ENCODE measurements at places on chromosomes 7 and 10.

GRCh38 chr7:48875045-48875916, 49.1 kb upstream of the CDC14C start:
- no peak for DNase-seq

GRCh38 chr7:51060536-51060935, 256.1 kb downstream of the COBL start:
- no peak for DNase-seq

DNA sequence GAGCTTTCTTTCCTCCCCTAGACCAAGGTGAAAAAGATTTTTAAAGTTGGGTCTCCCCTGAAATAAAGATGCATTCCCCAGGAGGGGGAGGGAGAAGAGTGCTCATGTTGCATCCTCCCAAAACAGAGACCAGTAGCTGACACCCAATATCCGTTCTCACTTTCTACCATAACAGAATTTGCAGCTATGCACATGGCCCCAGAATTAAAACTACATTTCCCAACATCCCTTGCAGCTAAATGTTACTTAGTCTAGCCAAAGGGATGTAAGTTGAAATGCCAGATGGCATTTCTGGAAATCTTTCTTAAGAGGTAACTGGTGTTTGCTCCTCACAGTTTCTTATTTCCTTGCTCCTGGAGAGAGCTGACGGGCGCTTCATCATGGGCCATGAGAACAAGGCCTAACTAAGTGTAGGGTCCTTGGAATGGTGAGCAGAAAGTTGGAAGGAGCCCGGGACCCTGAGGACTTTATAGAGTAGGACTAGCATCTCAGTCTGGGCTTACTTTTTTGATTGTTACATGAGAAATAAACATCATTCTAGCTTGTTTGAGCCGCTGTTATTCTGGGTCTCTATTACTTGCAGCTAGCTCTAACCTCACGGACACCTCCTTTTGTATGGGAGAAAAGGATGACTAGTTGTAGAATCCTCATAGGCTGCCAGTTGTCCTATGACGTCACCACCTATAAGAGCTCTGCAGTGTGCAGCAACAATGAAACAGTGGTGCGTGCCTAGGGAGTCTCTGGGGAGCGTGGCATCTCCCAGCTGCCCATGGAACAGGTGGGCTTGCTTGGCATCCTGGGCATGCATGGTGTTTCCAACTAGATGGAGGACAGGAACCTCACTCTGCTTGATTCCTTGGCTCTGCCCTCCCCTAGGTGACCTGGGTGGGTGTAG, 46.1 kb upstream of the EXOC6 start:
- DNase-seq = no peak

- DNase-seq = no peak
Observed at GRCh38 chr7:41103331-41103730, 599.6 kb downstream of the INHBA start.

DNA sequence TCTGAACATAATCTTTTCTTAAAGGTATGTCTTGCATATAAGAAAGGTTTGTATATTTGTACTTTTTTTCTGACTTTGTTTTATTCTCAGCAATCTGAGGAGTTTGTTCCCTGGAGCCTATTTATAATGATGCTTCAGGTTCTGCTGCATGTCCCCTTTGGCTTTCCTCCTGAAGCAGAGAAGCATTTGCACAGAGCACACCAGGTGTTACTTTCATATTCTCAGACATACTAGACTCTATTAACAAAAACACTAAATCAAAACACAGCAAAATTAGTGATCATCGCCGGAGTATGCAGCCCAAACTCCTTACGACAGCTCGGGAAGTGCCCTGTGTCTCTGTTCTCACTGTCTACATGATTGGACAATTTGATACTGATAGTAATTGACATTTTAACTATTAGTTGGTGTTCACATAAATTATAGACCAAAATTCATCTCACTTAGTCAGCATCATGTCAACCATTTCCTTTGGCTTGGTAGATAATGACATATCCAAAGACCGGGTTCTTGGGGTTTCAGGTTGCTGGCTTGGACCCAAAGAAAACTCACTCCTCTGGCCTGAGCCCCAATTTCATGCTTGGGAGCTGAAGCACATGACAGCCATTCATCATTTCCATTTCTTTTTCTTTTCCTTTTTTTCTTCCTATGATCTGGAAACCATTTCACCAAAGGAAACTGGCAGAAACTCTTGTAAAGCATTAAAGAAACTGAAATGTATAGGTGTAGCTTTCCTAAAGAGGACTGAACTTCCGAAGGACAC, 400.1 kb upstream of the NRP1 start:
- DNase-seq = no peak

DNA sequence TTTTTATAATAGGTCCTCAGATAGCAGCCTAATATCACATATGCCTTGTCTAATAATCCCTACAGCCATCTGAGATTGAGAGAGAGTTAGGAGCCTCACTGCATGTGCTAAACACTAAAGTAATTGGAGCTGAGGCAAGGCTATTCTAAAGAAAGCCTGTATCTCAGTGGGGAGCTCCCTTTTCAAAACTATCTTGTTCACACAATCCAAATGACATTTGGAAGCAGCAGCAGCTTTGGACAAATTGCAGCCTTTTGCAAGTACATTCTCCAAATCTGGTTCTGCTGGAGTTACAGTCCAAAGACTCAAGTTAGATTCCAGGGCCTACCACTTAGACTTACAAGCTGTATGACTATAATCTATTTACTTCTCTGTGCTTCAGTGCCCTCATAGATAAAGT, 104.5 kb downstream of the MACC1 start:
- no peak for DNase-seq

DNA sequence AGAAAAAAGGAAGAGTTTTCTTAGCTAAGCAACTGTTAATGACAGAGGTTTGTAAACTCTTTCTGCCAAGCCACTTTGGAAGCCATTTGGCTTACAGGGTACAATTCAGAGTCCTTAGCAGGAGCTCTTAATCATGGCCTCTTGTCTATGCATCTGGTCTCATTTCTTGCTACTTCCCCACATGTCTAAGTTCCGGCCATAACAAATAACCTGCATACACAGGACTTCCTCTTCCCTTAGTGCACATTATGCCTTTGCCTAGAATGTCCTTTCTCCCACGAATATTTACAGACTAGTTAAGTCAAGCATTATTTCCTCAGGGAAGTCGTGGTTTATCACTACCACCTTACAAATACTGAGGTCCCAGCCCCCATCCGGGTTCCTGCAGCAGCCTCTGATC, 8.6 kb upstream of the UPF2 start:
- no peak for DNase-seq

GRCh38 chr7:28793381-28794085, 164.6 kb downstream of the TRIL start:
- no peak for DNase-seq

DNA sequence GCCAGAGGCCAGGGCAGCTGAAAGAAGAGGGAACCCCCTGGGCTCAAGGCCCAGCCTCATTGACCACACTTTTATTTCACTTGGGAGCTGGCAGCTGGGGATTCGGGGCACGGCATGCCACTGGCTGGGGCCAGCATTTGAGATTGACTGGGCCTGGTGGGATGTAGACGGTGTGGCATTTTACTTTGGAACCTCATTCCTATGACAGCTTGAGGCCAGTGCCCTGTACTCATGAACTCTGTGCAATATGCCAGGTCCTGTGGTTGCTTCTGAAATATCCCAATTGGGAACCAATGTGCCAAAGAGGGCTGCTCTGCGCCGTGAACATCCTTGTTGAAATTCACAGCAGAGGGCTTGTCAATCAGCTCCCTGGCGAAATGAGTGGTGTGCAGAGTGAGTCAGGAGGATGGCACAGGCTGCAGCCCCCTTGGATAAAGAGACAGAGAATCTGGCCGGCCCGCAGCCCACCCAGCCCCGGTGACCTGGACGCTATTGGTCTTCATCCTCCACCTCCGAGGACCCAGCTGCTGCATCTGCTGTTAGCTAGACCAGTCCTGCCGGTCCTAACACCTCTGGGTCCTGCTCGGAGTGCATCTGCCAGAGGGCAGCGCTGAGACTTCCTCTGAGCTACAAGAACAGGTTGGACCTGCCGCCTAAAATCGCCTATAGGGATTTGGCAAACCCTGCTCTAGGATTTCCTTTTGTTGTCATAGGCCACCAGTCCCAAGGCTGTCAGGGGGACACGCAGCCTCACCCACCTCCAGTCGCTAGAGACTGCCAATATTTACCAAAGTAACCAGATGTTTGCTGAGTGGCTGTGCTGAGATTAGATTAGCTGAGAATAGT, 58.0 kb downstream of the PRKAG2 start:
- DNase-seq = no peak

DNA sequence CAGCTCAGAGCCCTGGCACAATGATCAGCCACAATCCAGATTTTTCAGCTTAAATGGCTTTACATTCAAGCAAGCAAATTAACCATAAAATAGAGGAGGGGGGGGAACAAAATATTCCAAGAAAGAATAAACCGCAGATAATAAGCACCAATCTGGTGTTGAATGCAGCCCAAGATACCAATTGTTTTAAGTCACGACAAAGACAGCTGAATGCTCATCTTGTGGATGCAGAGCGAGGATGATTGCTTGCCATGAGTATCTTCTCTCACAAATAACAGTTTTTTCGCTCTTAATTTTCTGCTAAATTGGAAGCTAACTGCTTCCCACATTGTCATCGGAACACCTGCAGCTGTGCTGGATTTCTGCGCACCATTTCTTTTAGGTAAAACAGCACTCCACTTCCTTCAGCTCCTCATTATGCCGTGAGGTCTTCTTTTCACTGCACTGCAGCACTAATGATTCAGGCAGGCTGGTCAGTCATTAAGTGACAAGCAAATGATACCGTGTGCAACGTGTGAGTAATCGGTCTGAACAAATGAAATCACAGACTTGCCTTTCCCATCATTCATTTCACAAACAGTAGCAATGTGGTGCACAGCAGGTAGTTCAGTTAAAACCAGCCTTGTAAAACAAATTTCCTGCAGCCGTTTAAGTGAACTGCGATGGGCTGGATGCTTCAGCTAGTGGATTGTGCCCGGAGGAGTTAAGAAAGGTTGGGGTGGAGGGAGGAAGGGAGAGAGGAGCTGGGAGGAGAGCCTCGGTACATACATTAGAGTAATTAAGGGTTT, 106.4 kb upstream of the CDCA7L start:
- DNase-seq = no peak

GRCh38 chr7:9507290-9507689, 1073.9 kb downstream of the NXPH1 start:
- no peak for DNase-seq

DNA sequence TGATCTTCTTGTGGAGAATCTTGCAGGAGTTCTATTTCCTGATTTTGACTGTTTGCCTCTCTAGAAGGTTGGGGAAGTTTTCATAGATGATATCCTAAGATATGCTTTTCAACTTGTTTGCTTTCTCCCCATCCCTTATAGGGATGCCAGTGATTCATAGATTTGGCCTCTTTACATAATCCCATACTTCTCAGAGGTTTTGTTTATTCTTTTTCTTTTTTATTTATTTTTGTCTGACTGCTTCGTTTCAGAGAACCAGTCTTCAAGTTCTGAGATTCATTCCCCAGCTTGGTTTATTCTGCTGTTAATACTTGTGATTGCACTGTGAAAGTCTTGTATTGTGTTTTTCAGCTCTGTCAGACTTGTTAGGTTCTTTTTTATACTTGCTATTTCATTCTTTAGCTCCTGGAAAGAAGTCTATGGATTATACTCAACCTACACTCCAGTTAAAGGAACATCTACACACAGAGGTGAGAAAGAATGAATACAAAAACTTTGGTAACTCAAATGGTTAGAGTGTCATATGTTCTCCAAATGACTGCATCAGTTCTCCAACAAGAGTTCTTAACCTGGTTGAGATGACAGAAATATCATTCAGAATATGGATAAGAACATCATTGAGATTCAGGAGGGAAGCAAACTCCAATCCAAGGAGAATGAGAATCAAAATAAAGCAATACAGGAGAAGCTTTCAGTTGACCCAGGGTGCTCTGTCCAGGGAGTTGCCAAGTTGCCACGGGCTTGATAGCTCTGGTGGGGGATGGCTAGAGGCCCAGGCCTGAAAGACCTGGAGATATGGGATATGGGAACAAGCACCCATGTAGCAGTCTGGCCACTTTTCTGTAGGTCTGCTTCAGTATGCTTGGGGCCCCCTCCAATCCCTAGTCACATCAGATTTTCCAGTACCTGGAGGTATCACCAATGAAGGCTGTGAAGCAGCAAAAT, 150.3 kb downstream of the AHR start:
- DNase-seq = no peak

- no peak for DNase-seq
Observed at GRCh38 chr10:50653758-50654157, 30.0 kb upstream of the SGMS1 start.

DNA sequence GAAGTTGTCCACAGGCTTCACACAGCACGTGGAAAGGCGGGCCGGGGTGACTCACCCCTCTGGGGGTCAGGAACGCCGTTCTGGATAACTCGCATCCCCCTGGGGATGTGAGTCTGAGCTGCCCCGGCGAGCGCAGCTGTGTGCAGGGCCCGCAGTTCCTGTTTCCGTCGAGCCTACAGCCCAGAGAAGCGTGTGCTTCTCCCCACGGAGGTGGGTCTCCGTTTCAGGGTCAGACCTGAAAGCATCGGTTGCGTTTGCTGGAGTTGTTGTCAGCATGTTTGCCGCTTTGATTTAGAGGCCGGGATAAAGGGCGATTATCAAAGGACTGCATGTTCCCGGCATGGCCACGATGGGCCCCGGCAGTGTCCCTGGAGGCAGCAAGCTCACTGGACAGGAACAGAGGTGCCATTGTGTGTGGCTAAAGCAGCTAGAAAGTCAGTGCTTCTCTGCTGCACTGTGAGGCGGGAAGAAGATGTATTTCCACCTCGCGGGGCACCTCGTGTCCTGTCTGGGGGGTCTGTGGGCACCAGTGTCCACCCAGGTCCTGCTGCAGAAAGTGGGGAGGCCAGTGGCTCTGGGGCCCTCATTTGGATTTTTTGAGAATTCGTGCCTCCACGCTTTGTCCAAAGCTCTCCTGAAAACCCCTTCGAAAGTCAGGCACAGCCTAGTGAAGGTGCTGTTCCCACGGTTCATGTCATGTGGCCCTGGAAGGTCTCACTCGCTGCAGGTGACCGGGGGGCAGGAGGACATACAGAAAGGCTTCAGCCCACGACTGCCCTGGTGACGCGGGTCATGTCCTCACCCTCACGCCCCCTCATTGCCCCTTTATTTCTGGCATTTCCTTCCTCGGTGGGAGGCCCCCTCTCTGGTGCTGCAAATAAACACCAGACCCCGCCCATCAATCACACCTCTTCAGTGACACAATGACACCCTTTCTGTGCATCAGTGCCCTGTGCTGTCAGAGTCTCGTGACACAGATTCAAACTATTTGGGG, 27.4 kb upstream of the GDI2 start:
- DNase-seq = peak; percentile 80

DNA sequence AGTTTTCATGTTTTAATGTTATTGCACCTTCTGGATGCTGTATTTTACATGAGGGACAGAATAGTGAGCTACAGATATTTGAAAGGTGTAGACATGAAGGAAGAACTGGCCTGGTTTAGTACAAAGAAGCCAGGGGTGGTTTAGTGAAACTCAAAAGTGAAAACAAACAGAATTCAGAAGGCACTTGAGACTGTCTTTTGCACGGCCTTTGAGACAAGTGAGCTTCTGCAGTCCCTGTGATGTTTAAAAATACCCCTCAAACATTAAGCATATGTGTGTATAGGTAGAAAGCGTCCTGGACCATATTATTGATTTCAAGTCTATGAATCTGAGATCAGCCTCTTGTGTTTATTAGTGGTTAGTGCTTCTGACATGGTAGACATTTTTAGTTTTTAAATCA, 118.9 kb downstream of the CDK14 start:
- no peak for DNase-seq

Measured in CD4-positive, alpha-beta T cell treated with Interferon gamma for 1 hour (primary cell).